ENCODE measurements at places on chromosomes 12 and 14.
A peak's percentile ranks its signal among the peaks of the same experiment; 100 is the strongest.

DNA sequence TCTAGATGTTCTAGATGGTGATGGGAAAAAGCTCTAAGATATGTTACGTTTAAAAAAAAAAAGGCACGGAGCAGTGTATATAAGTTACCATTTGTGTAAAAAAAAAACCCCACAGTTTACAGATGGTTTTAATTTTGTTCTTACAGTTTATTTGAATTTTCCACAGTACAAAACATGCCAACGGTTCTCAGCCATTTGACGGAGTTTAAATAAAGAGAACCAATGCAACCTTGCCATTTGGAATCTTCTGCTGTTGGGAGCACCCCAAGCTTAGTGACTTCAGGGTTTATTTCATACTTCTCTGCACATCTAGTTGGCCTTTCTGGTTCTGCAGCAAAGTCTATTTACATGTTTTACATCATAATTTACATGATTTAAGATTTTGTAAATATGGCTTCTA, 7.7 kb upstream of the HPD start:
- DNase-seq = no peak

GRCh38 chr12:62785941-62786559, 148.9 kb downstream of the PPM1H start:
- peak; percentile 2 for DNase-seq

DNA sequence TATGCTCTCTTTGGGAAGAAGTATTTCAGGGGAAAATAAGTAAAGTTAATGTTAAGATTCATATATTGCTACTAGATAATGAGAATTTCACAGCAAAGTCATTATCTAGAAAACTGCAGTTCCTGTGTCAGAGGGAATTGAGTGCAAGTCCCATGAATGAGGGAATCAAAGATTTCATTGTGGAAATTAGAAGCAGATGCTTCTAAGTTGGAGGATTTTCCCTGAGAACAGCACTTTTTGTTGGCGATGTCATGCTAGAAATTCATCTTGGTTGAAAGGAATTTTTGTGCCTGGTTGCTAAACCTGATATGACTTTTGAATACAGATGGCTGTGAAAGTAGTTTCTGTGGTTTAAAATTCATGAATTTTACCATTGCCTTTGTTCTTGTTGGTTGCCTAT, 25.6 kb downstream of the FRMD6 start:
- no peak for DNase-seq

DNA sequence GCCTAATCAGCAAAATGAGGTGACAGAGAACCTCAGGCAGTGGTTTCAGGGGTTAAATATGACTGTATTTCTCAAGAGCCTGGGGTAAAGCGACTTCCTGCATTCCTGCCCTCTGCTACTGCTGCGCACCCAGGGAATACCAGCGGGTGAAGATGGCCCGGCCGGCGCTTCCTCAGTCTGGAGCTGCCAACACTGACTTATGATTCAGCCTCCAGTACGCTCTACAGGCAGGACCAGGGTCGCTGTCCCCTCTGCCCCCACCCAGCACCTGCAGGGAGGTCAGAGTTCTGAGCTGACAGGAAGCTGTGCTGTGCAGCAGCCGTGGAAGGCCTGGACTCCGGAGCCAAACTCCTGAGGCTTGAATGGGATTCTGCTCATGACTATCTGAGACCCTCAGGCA, 127.9 kb downstream of the PIWIL1 start:
- DNase-seq = no peak

GRCh38 chr12:59600171-59600570, 4.3 kb downstream of the SLC16A7 start:
- DNase-seq = no peak

DNA sequence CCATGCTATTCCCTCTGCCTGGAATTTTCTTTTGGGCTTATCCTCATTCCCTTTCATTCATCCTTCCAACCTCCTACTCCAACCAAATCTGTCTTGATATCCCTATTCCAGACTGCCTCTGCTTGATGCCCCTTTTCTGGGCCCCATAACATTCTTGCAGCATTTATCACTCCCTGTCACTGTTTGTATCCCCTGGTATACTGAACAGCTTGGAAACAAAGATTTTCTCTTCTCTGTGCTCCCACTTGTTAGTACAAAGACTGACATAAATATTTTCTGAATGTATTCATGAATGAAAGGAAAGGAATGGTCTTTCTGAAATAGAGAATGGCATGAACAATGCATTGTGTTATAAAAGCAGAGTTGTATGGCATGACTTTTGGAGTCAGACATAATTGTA, 7.5 kb downstream of the IRAK4 start:
- DNase-seq = no peak

DNA sequence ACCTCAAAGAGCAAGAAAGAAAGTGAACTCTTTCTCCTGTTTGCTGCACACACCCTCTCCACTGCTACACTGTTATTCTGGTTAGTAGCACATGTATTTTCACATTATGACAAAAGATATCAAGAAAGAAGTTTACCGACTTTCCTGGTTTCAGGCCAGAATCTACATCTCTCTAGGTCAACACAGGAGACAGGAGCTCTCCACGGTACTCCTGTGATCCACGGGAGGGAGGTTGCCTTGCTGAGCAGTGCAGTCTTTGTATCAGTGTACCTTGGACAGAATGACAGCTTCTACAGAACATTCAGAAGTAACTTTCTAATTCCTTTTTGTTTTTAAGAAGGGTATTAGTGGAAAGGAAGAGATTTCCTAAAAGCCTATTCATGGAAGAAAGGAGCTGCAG, 805.6 kb downstream of the NRXN3 start:
- no peak for DNase-seq
